Stimulated activated CD4-positive, alpha-beta T cell treated with anti-CD3 and anti-CD28 coated beads, Interleukin-12 subunit alpha, Interleukin-12 subunit beta, amount 100 ng/mL, for 4 hours (primary cell): ENCODE measurements at places on chromosomes 1 and 21.

DNA sequence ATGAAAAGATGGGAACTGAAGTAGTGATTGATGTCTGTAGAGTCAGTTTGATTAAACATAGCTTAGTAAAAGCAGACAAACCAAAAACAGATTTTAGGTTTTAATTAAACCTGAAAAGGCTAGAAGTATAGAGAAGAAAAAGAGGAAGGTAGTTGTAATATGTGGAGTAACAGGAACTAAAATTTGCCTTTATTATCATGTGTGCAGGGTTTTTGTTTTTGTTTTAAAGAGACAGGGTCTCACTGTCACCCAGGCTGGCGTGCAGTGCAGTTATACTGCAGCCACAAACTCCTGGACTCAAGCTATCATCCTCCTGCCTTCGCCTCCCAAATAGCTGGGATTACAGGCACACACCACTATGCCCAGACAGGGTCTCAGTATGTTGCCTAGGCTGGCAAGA, 6.0 kb downstream of the TOR1AIP1 start:
- DNase-seq: no peak

DNA sequence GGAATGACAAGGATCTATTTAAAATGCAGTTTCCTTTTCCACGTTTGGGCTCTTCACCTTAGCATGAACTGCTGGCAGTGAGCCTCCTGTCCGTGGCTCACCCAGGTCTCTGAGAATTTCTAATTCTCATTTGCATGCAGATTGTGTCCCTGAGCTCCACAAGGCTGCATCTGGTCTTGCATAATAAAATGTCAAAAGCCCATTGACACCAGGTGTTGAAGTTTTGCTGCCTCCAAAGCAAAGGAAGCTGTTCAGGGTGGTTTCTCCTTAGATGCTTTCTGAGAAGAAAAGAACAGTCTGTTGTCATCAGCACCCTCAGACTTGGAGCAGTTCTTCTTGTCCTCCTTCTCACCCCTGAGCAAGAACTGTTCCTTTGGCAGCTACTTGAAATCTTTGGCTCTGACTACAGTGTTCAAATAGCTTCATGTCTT, 433.1 kb upstream of the KAZN start:
- no peak for DNase-seq

- no peak for DNase-seq
These were observed 195.7 kb downstream of the DYRK1A start for GRCh38 chr21:37561941-37562919.

DNA sequence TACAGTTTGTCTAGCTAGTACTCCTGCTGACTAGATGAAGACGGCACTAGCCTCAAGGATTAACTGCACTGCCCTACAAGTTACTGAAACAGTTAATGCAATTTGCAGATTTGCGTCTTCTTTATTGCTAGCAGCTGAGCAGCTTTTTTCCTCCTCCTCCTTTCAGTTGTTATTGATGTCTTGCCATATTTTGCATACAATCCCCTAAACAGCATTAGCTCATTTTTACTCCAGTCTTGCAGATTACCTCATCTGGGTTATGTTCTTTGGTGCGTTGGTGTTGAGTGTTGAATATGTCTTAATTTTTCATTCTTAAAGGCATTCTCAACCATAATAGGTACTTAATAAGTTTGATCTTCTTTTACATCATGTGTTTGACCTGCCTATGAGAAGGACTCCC, 363.4 kb upstream of the LYPLAL1 start:
- DNase-seq: no peak

DNA sequence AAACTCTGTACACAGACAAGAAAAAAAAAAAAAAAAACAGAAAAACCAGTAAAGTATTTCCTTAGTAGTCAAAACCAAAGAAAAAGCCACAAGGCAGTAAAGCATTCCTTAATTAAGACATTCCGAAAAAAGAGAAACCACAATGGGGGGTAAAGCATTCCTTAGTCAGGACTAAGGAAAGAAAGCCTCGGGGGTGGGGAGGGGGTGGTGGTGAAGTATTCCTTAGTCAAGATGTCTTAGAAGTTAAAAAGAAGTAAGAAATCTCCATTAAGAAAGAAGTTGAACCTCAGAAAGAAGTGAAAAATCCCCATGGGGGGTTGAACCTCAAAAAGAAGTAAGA, 28.2 kb upstream of the FMO1 start:
- no peak for DNase-seq

DNA sequence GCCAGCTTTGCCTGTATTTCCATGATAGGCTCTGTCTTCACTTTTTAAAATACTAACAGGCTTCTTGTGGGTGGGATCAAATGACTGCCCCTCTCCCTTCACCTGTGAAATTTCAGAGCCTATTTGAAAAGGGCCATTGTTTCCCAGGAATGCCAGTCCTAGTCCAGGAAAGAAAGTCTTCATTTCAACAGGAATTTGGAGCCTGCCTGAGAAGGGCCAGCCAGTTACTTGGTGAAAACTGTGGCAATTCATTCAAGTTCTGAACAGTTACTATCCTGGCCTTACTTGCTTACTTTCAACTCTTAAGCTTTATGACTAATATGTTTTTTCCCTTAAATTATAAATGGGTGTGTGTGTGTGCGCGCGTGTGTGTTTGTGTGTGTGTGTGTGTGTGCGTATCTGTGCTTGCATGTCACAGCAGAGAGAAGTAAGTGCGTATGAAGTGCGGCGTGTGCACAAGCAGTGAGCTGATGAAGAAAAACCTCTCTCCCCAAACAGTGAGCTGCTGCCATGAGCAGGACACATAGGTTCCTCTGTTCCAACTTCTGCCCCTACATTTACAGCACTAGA, 67.5 kb upstream of the RNPC3 start:
- no peak for DNase-seq
